ENCODE measurements at places on chromosomes 1 and 21.

DNA sequence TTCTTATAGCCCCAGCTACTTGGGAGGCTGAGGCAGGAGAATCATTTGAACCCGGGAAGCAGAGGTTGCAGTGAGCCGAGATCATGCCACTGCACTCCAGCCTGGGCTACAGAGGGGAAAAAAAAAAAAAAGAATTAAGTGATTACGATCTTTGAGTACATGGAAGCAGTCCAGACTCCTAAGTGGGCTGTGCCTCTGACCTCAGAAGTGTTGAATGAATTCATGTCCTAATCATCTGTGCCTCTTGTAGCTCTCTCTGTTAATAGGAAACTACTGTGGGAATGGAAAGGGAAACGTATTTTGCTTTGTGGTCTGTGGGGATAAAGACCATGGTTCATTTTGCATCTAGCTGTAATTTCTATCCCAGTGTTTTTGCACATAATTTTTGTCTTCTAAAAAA, 8.4 kb upstream of the IVNS1ABP start:
- H3K4me1 ChIP-seq = no peaks in the 10 kb centered on the region
- no peaks in the 10 kb centered on the region for H3K36me3 ChIP-seq
- H3K4me3 ChIP-seq = no peak overlapping the region
- no peak for DNase-seq

- no peak overlapping the region for H3K4me3 ChIP-seq
- H3K4me1 ChIP-seq = peaks cover 5% of the 10 kb centered on the region
- H3K27me3 ChIP-seq = no peaks in the 10 kb centered on the region
These were observed 126.7 kb upstream of the CACHD1 start for GRCh38 chr1:64343105-64343822.

DNA sequence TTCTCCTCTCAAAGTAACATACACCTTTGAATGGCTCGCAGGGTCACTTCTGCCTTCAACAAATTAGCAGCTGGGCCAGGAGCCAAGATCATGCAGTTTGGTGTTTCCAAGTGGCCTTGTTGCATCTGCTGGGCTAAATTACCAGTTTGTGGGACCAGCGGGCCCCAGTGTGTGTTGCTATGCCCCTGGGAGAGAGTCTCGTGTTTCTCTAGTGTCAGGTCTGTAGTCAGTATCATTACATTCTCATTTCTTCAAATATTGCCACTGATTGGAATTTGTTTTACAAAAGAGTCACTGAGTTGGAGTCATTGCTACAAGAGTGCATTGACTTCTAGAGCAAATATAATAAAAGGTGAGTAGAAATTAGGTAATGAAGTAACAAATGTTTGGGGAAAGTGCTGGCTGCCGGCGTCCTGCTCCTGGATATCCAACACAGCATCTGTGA, 35.5 kb downstream of the RHOU start:
- H3K27me3 ChIP-seq = no peaks in the 10 kb centered on the region
- H3K4me3 ChIP-seq = no peak overlapping the region
- H3K36me3 ChIP-seq = no peaks in the 10 kb centered on the region
- no peak for DNase-seq
- no peaks in the 10 kb centered on the region for H3K4me1 ChIP-seq

- H3K27me3 ChIP-seq = peaks cover 31% of the 10 kb centered on the region
- no peaks in the 10 kb centered on the region for H3K36me3 ChIP-seq
- H3K4me3 ChIP-seq = no peak overlapping the region
- DNase-seq = no peak
These were observed 9.1 kb downstream of the OLIG1 start for GRCh38 chr21:33078907-33079582.

DNA sequence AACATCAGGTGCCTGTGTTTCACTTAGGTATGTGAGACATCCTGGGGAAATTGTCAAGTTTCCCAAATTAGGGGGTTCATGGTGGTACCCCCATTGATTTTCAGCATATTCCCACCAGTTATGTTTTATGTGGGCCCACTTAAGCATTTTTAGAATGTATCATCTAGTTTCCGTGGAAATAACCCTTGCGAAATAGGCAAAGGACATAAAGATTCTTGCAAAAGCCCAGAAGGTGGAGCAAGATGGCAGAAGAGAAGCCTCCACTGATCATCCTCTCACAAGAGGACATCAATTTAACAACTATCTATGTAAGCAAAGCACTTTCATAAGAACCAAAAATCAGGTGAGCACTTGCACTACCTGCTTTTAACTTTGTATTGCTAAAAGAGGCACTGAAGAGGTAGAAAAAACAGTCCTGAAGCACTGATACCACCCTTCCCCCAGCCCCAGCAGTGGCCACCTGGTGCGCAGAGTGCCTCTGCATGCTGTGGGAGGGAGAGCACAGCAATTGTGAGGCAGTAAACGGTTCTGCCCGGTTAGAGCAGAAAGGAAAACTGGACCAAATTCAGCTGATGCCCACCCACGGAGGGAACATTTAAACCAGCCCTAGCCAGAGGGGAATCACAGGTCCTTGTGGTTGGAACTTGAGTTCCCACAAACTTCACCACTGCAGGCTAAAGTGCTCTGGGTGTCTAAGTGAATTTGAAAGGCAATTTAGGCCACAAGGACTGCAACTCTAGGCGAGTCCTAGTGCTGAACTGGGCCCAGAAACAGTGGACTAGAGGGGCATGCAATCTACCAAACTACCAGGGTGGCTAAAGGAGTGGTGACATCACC, 23.2 kb downstream of the MCOLN2 start:
- peaks cover 20% of the 10 kb centered on the region for H3K27me3 ChIP-seq
- no peak for DNase-seq
- no peak overlapping the region for H3K4me3 ChIP-seq
- H3K27ac ChIP-seq = no peak overlapping the region

- peaks cover 2% of the 10 kb centered on the region for H3K36me3 ChIP-seq
- peaks cover 61% of the 10 kb centered on the region for H3K4me1 ChIP-seq
- no peak overlapping the region for H3K4me3 ChIP-seq
- peak; percentile 43 for DNase-seq
These were observed 23.8 kb downstream of the CLIC4 start for GRCh38 chr1:24768873-24769605.

DNA sequence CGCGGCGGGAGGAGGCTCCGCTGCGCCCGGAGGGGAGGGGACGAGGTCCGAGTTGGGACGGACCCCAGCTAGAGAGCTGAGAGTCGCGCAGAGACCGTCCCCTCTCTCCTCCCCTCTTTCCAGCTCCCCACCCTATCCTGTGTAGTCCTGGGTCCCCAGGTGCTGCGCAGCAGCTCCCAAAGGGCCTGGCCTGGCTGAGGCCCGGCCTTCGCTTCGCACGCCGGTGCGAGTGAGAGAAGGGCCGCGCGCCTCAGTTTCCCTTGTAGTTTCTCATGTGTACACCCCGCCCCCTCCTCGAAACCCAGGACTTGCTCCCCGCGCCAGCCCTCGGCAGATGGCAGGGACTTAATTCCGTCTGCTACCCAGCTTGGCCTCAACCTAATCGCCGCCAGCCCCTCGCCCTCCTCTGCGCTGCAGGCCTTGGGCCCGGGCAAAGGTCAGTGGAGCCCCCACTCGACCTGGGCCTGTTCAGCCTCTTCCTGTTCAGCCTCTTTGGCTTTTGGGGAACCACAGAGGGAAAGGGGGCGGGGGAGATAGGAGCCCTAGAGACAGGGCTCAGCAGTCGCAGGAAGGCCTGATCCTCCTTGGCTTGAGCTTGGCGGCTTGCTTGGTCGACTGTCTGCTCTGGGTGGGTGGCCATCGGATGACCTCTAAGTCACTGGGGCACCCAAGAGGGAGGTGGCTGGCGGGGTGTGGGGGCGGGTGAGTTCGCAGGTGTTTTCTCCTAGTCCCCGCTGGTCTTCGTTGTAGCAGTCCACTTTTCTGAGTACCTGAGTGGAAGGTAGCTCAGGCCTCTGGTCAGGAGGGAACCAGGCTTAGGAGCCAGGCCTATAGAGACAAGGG, 1.0 kb downstream of the ZNF687 start:
- H3K27ac ChIP-seq = peak overlapping the region; percentile 81
- DNase-seq = peak; percentile 15
- no peaks in the 10 kb centered on the region for H3K36me3 ChIP-seq
- H3K4me3 ChIP-seq = peak overlapping the region; percentile 69

GRCh38 chr1:18534810-18535205, 54.1 kb downstream of the KLHDC7A start:
- H3K4me3 ChIP-seq = no peak overlapping the region
- no peaks in the 10 kb centered on the region for H3K27me3 ChIP-seq
- no peaks in the 10 kb centered on the region for H3K4me1 ChIP-seq
- H3K27ac ChIP-seq = no peak overlapping the region

GRCh38 chr1:227845519-227845918, 30.0 kb downstream of the PRSS38 start:
- no peaks in the 10 kb centered on the region for H3K27me3 ChIP-seq
- H3K4me1 ChIP-seq = no peaks in the 10 kb centered on the region
- no peaks in the 10 kb centered on the region for H3K36me3 ChIP-seq
- DNase-seq = no peak

DNA sequence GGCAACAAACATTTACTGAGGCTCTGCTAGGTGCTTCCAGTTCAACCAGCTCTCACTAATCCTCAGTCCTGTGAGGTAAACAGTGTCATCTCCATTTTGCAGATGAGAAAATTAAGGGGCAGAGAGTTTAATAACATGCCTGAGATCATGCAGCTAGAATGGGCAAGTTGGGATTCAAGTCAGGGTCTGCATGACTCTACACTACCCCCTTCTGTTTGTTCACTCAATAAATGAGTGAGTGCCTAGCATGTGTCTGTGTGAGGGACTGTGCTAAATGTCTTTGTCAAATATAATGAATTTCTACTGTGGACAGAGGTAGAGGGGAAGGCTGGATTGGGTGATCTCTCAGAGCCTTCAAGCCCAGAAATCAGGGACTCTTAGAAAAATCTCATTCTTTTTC, 4.5 kb downstream of the PEF1 start:
- no peaks in the 10 kb centered on the region for H3K36me3 ChIP-seq
- H3K27ac ChIP-seq = no peak overlapping the region
- no peaks in the 10 kb centered on the region for H3K27me3 ChIP-seq
- no peak overlapping the region for H3K4me3 ChIP-seq
- no peak for DNase-seq
- peaks cover 17% of the 10 kb centered on the region for H3K4me1 ChIP-seq

DNA sequence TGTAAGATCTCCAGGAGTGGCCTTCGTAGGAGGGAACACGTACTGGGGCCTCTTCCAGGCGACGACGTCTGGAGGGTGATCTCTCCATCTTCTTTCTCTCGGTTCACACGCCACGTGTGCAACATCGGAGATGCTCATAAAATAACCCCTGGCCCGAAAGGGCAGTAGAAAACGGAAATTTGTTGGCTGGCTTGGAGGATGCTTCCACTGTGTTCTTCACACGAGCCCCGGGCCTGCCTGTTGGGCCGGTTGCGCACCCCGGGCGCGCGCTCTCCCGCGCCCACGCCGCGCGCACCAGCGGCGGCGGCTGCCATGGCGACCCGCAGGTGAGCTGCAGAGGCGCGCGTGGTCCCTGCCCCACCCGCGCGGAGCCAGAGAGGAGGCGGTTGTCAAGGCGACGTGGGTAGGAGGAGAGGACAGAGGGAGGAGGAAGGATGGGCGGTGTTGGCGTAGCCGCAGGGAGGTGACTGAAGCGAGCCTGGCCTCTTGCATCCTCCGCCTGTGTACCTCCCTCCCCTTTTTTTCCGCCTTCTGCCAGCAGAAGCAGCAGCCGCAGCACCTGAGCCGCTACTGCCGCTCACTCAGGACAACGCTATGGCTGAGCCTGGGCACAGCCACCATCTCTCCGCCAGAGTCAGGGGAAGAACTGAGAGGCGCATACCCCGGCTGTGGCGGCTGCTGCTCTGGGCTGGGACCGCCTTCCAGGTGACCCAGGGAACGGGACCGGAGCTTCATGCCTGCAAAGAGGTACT, at the start of gene ELAPOR1:
TSS of gene ELAPOR1 (plus strand) at position 526 of the 752 bp plus-strand sequence. CDS start at position 595, 69 bp downstream.
- H3K36me3 ChIP-seq = no peaks in the 10 kb centered on the region
- H3K4me1 ChIP-seq = peaks cover 7% of the 10 kb centered on the region
- H3K27me3 ChIP-seq = peaks cover 63% of the 10 kb centered on the region
- no peak for DNase-seq

- no peaks in the 10 kb centered on the region for H3K36me3 ChIP-seq
- H3K27me3 ChIP-seq = no peaks in the 10 kb centered on the region
- no peak for DNase-seq
These were observed 23.1 kb downstream of the NEK2 start for GRCh38 chr1:211652371-211652770.

DNA sequence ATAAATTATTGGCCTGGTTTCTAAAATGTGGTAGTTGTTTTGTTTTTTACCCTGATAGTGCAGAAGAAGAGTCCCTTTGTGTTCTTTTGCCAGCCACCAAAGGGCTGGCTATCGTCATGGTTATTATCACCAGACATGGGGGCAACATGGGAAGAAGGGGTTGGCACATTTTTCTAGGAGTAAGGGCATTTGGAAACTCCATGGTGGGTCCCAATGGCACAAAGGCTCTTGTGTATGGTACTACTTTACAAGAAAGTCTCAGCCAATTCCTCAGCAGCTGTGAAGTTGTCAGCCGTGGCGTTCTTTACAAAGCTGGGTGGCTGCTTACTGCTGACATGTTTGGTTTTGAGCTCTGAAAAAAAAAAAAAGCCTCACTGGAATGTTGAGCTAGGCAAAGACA, 330.4 kb upstream of the ESRRG start:
- H3K4me1 ChIP-seq = no peaks in the 10 kb centered on the region
- H3K36me3 ChIP-seq = no peaks in the 10 kb centered on the region
- no peaks in the 10 kb centered on the region for H3K27me3 ChIP-seq
- no peak overlapping the region for H3K4me3 ChIP-seq
- DNase-seq = no peak

- peaks cover 2% of the 10 kb centered on the region for H3K27me3 ChIP-seq
- H3K4me1 ChIP-seq = no peaks in the 10 kb centered on the region
- H3K4me3 ChIP-seq = no peak overlapping the region
These were observed 76.4 kb upstream of the ZBTB18 start for GRCh38 chr1:243974451-243975292.

DNA sequence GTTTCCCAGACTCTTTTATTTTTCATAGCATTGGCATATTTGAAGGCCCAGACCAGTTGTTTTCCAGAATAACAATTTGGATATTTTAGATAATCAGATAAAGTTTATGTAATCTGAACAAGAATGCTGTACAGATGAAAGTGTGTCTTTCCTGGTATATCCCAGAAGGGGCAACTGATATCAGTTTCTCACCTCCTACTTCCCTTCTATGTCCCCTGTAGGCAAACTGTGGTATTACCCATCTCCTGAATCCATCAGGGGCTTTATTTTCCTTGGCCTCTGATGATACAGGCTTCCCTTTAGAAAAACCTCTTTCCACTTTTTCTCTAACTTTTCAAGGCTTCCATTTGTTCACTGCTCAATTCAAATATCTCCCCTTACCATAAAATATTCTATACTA, 87.5 kb upstream of the RGS1 start:
- no peaks in the 10 kb centered on the region for H3K27me3 ChIP-seq
- H3K27ac ChIP-seq = no peak overlapping the region
- H3K4me3 ChIP-seq = no peak overlapping the region

DNA sequence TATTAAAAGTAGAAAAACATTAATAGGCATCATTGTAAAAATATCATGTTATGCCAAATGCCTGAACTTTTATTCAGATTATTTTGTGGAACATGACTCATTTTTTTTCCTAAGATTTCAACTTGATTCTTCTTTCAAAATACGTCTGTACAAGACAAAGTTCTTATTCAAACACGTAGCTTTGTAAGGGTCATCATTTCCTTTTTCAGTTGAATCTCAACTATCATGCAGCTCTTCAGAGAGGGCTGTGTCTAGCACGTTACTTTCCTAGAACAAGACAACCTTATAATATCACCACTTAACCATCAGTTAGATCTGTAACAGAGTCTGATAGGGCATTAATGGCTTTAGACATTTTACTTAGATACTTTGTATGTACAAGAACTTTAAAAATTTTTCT, 608.9 kb downstream of the AMY1C start:
- H3K27ac ChIP-seq = no peak overlapping the region
- no peak for DNase-seq
